ENCODE measurements at places on chromosomes 16 and 17. TPM values are rescaled to one million over a fixed set of nuclear protein-coding genes. Genes with fewer than 3 reads are reported as not detected.

DNA sequence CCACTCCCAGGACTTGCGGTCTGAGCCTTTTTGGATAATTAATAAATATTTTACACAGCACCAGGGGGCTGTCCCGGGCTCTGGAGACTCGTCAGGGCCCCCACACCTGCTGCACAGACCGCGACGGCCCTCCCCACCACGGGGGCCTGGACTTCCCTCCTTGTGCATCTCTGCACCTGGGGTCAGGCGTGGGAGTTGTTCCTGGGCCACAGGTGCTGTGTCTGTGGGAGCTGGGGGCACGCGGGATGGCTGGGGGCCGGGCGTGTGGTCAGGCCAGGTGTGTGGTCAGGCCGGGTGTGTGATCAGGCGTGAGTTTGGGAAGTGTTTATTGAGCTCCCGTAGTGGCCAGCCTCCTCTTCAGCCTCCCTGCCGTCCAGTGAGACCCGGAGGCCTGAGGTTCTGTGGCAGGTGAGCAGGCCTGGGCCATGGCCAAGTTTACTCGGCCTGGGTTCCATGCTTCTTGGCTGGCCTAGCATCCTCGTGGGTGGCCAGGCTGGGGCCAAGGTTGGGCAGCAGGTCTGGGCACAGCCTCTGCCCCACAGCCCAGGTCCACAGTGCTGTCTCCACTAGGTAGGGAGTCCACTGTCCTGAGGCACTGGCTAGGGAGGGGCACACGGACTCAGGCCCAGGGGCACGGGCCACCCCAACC lies 1.9 kb upstream of the STUB1 start:
- peak overlapping the region; percentile 92 for H3K27ac ChIP-seq
- peaks cover 12% of the 10 kb centered on the region for H3K4me1 ChIP-seq
- no peaks in the 10 kb centered on the region for H3K27me3 ChIP-seq

DNA sequence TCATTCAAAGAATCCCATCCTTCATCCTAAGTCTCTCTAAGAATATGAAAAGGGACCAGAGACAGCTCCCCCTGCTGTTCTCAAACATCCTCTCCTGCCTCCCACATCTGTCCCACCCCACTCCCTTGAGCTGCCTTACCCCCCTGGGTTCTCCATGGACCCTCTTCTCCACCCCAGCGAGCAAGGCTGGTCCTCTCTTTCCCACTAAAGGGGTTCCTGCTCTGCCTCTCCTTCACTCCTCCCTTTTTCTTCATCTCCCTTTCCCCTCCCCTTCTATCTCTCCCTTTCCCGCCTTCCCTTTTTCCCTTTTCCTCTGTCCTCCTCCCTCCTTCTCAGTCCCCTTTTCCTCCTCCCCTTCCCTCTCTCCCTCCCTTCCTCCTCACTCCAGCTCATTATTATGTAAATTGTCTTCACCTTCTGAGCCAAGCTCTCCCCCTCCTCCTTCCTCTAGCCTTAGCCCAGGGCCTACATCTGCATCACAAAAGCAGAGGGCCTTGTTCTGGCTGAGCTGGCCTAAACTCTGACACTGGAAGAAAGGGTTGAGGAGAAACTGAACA lies 90.0 kb downstream of the GNAO1 start:
- H3K36me3 ChIP-seq, result no peaks in the 10 kb centered on the region
- no peak for DNase-seq
- H3K27ac ChIP-seq, result no peak overlapping the region
- H3K27me3 ChIP-seq, result no peaks in the 10 kb centered on the region

ADAT1 gene
- total RNA-seq, result 52.4 TPM

CACNG5 gene
- not detected for total RNA-seq

GRCh38 chr16:20763461-20764232 lies at the start of gene ACSM3:
TSS of gene ACSM3 (plus strand) at chr16:20764014. CDS start at chr16:20770035, 6,021 bp downstream.
- DNase-seq, result peak; percentile 61
- H3K4me1 ChIP-seq, result no peaks in the 10 kb centered on the region
- no peaks in the 10 kb centered on the region for H3K27me3 ChIP-seq
- peak within 1 kb of the TSS; percentile 11 for H3K4me3 ChIP-seq
- H3K36me3 ChIP-seq, result no peaks in the 10 kb centered on the region

TBC1D26 gene
- total RNA-seq, result 2.6 TPM

GRCh38 chr17:43987131-43988021 lies 17.0 kb upstream of the NAGS start:
- no peak overlapping the region for H3K27ac ChIP-seq
- H3K27me3 ChIP-seq, result peaks cover 18% of the 10 kb centered on the region
- no peaks in the 10 kb centered on the region for H3K4me1 ChIP-seq
- DNase-seq, result no peak

MRPL12 gene
- total RNA-seq, result 45.0 TPM

DNA sequence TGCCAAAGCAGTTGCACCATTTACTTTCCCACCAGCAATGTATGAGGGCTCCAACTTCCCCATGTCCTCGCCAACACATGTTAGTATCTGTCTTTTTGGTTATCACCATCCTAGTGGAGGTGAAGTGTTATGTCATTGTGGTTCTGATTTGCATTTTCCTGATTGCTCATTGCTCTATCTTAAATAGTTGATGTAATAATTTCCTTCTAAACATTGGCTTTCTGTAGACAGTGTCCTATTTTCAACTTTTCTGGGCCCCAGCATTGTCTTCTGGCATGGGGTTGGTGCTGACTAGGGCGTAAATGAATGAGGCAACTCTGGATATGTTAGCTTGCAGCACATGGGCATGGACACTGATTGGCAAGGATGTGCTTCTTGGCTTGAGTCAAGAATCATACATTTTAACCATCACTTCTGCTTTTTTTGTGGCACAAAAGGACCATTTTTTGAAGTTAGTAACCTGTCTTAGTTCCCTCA lies 25.1 kb downstream of the PLCG2 start:
- no peak overlapping the region for H3K4me3 ChIP-seq
- no peaks in the 10 kb centered on the region for H3K27me3 ChIP-seq
- H3K27ac ChIP-seq, result no peak overlapping the region
- no peaks in the 10 kb centered on the region for H3K4me1 ChIP-seq
- no peaks in the 10 kb centered on the region for H3K36me3 ChIP-seq

- no peak for DNase-seq
- H3K36me3 ChIP-seq, result no peaks in the 10 kb centered on the region
- peaks cover 30% of the 10 kb centered on the region for H3K27me3 ChIP-seq
- no peak overlapping the region for H3K4me3 ChIP-seq
Observed at GRCh38 chr17:37069087-37069486, 120.3 kb downstream of the AATF start.

- no peaks in the 10 kb centered on the region for H3K27me3 ChIP-seq
- no peaks in the 10 kb centered on the region for H3K36me3 ChIP-seq
- no peak for DNase-seq
- H3K27ac ChIP-seq, result no peak overlapping the region
- H3K4me3 ChIP-seq, result no peak overlapping the region
Observed at GRCh38 chr16:74726716-74727115, 26.1 kb upstream of the MLKL start.

DNA sequence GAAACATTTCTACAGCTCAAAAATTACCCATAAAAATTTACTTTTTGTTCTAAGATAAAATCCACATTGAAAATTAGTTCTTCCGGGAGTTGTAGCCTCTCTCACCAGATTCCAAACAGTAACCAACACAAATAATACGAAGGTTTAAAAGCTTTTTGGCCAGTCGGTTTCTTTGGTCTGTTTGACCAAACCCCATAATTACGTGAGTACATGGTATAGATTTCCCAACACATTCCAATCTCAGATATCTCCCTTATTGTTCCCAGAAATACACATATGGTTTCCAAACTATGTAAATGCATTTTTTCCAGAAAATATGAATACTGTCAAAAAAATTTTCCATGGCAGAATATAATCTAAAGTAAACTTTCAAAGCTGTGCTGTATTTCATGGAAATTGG lies 722.0 kb downstream of the KCNJ2 start:
- no peak overlapping the region for H3K27ac ChIP-seq
- DNase-seq, result no peak
- H3K36me3 ChIP-seq, result no peaks in the 10 kb centered on the region
- H3K27me3 ChIP-seq, result no peaks in the 10 kb centered on the region
- H3K4me3 ChIP-seq, result no peak overlapping the region
- H3K4me1 ChIP-seq, result no peaks in the 10 kb centered on the region

DNA sequence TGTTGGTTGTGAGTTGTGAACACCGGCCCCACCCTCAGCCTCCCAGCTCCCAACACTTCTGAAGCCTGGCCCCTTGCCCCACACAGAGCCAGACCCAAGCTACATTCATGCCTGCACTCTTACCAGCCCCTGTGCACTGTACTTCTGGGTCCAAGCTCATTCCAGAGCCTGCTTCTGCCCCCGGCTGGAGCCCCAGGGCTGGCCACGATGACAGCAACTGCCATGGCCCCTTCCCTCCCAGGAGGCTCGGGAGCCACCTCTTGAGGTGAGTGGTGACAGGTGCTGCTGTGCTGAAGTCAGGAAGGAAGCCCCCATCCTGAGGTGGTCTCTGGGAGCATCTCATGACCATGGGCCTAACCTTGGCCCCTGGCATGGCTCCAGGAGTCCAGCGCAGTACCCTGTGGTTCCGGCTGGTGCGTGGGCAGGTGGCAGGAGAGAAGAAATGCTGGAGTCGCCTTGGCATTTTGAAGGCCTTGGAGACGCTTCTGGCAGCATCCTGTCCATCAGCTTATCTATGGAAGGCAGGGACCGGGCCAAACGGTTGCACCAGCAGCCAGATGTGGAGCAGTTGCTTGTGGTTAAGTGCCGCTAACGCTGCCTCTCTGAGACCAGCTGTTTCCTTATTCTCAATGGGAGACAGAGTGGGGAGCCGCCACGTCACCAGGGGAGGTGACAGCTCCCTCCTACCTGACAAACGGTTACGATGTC lies 3.9 kb upstream of the CDT1 start:
- no peak overlapping the region for H3K4me3 ChIP-seq
- H3K4me1 ChIP-seq, result no peaks in the 10 kb centered on the region
- H3K36me3 ChIP-seq, result no peaks in the 10 kb centered on the region
- DNase-seq, result peak; percentile 36
- H3K27ac ChIP-seq, result peak overlapping the region; percentile 36

HOXB4 gene
- 12.2 TPM for total RNA-seq

GRCh38 chr16:2815299-2815771 lies 1.7 kb upstream of the PRSS21 start:
- no peak overlapping the region for H3K27ac ChIP-seq
- H3K4me1 ChIP-seq, result no peaks in the 10 kb centered on the region
- H3K27me3 ChIP-seq, result no peaks in the 10 kb centered on the region

C1QTNF1 gene
- 16.4 TPM for total RNA-seq

DNA sequence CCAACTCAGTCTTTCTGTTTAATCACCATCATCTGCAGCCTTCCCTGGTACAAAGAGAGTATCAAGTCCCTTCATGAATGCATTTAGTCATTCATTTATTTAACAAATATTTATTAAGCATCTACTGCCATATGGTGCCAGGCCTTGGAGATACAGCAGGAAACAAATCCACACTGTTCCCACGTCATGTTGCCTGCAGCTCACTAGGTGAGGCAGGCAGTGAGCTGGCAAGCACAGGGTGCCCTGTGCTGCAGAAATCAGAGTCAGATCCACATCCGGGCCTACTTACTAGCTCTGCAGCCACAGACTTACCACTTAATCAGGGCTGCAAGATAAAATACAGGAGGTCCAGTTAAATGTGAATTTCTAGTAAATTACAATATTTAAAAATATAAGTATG lies 38.5 kb upstream of the CES5A start:
- no peaks in the 10 kb centered on the region for H3K36me3 ChIP-seq
- no peaks in the 10 kb centered on the region for H3K4me1 ChIP-seq
- H3K27me3 ChIP-seq, result no peaks in the 10 kb centered on the region
- H3K27ac ChIP-seq, result no peak overlapping the region

- H3K36me3 ChIP-seq, result no peaks in the 10 kb centered on the region
- H3K27me3 ChIP-seq, result no peaks in the 10 kb centered on the region
- H3K4me1 ChIP-seq, result peaks cover 12% of the 10 kb centered on the region
- H3K4me3 ChIP-seq, result peak overlapping the region; percentile 41
- H3K27ac ChIP-seq, result no peak overlapping the region
Observed at GRCh38 chr17:32487473-32488176, 832 bp downstream of the CDK5R1 start.

KRTAP2-3 gene
- not detected for total RNA-seq

DNA sequence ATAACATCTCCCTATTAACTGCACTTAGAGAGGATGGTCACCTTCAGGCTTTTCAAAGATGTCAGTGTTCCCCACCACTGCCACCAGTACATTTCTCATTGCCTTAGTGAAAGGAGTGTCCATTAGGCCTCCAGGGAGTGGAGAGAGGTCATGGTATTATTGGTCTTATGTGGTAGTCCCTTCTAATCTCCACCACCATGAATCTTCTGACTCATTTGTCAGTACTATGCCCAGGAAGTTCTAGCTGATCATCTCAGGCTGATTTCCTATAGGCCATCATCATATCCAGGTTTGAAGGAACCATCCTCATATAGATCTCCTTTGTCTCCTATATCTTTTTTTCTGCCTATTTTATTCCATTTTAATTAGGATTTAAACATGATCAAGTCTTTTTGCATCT lies 221.5 kb downstream of the CYB561 start:
- no peaks in the 10 kb centered on the region for H3K36me3 ChIP-seq
- no peak overlapping the region for H3K4me3 ChIP-seq
- H3K27me3 ChIP-seq, result no peaks in the 10 kb centered on the region
- H3K27ac ChIP-seq, result no peak overlapping the region

DNA sequence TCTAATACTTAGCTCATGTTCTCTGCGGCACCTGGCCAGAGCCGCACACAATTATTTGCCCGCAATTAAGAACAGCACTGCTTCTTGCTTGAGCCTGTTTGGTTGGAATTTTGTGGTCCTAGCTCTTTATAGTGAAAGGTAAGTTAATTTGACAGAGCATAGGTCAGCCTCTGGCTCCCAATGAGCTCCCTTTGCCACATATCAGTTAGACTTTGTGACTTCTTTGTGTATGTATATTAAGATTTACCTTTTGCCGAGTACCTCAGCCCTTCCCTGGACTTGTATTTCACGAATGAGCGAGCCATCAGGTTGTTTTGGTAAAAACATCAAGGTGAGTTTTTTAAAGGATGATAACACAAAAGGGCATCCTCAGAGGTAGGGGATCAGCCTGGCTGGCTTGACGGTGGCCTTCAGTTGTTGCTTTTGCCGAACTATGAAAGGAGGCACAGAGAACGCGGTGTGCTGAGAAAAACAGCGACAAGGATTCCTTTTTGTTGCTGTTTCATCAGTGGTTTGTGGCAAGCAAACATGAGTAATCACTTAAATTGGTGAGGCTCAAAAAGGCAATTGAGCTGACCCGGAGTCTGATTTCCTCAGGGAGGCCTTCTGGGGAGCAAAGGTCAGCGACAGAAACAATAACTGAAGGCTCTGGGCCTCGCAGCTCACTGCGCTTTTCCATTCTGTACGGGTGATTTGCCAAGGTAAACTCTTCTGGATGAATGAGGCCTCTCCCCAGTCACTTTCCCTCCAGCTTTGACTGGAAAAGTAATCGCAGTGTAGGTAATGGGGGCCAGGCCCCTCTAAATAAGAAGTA lies 163.6 kb downstream of the HS3ST3A1 start:
- H3K4me1 ChIP-seq, result no peaks in the 10 kb centered on the region
- no peak overlapping the region for H3K4me3 ChIP-seq
- H3K27ac ChIP-seq, result no peak overlapping the region
- H3K36me3 ChIP-seq, result no peaks in the 10 kb centered on the region
- H3K27me3 ChIP-seq, result no peaks in the 10 kb centered on the region

EIF4A3 gene
- total RNA-seq, result 124 TPM
